Naive thymus-derived CD4-positive, alpha-beta T cell (primary cell): ENCODE measurements at places on chromosomes 13 and 19.
A peak's percentile ranks its signal among the peaks of the same experiment; 100 is the strongest.

GRCh38 chr19:57327993-57328392 is 7.7 kb downstream of the ZNF543 start:
- DNase-seq, result no peak

DNA sequence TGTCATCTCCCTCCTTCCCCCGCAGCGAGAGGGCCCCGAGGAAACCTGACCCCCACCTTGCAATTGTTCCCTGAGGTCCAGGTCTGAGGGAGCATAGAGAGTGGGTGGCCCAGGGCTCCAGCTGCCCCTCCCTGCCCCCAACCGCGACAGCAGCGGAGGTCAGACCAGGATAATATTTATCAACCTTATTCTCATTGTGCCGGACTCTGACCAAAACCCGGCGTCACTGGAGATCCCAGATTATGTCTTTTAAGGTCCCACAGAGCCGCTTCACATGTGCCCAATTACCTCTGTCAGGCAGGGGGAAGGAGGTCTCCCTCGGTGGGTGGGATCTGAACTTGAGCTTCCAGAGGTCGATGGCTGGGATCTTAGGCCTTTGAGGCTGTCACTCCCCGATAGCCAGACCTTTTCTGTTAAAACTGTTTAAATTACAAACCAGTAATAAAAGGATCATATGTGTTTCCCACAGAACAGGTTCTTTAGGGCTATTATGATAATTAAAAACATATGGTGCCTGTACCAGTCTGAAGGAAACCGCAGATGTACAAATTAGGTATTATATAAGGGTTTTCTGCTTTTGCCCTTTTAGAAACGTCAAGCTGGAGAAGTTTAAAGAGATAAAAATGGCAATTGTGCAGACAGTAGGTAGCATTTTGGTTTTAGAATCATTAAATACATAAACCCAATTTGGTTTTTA is 195.5 kb downstream of the ZNF536 start:
- DNase-seq, result no peak

DNA sequence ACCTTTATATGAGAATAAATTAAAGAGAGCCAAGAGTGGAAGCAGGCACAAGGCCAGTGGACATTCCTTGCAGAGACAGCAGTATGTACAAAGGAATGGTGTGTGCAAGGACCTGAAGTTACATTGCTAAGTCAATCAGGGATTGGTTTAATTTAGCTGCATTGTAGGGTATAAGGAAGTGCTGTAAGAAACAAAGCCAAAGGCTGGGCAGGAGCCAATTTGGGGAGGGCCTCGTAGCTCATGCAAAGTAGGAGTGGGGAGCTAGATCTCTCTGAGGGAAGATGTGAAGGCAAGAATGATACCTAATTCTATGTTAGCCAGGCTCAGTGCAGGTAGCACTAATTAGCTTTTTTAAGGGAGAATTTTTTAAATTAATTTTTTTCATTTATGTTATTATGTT is 76.7 kb downstream of the SLAIN1 start:
- DNase-seq, result no peak

DNA sequence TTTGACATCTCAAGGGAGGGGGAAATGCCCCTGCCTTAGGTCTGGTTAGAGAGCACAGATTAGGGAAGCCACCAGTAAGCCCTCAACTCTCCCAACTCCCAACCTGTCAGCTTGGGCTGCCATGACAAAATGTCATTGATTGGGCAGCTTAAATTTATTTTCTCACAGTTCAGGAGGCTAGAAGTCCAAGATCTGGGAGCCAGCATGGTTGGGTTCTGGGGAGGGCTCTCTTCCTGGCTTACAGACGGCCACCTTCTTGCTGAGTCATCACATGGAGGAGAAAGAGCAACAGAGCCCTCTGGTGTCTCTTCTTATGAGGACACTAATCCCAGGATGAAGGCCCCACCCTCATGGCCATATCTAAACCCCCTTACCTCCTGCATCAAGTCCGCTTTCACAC is 24.2 kb downstream of the C19orf12 start:
- DNase-seq, result peak; percentile 65

DNA sequence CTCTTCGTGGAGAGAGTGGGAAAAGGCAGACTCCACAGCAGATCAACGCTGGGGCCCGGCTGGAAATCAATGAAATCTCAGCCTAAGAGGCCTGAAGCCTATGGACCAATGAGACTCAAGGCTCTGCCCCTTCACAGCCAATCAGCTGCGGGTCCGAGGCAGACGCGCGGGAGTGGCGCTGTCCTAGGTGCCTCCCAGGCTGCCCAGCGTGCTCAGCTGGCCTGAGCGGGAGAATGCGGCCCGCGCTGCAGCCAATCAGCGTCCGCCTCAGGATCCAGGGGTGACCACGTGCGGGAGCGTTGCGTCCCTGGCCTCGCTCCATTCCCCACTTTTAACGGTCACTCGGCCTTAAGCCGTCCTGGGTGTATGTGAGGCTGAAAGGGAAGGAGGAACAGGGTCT is at the start of gene ZBTB32:
TSS of gene ZBTB32 (plus strand) at position 341 of the 400 bp plus-strand sequence. CDS start 10,069 bp downstream, outside the sequence.
- no peak for DNase-seq

DNA sequence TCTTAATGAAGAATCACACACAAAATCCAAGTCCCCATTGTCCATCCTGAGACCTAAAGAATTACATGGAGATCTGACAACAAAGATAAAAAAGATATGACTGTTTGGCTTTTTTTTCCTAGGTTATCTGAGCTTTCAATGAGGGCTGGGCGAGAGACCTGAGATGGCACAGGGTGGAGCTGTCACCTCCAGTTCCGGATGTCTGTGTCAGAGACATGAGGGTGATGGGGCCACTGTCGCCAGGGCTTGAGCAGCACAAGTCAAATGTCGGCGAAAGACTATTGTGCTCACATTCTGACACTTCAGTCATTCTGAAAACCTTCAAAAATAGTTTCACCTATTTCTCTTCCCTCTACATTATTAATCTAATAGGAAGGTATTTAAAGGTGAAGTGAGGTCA is 65.7 kb downstream of the SLC7A1 start:
- DNase-seq, result no peak

GRCh38 chr19:2883686-2884439 is 16.7 kb downstream of the ZNF556 start:
- DNase-seq, result no peak

DNA sequence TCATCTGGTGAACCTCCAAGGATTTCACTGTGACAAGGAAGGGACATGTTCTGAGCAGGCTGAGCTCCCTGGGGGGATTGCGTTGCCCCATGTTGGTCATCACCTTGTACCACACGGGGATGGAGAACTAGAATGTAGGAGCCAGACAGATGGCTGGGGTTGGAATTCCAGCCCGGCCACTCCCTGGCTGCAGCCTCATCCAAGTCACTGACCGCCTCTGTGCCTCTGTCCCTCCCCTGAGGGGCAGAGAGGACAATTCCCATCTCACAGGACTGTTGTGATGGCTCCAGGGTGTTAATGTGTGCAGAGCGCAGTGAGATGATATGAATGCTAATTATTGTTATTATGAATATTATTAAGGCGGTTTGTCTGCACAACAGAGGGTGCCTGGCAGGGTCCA is 24.1 kb downstream of the ADGRL1 start:
- no peak for DNase-seq

DNA sequence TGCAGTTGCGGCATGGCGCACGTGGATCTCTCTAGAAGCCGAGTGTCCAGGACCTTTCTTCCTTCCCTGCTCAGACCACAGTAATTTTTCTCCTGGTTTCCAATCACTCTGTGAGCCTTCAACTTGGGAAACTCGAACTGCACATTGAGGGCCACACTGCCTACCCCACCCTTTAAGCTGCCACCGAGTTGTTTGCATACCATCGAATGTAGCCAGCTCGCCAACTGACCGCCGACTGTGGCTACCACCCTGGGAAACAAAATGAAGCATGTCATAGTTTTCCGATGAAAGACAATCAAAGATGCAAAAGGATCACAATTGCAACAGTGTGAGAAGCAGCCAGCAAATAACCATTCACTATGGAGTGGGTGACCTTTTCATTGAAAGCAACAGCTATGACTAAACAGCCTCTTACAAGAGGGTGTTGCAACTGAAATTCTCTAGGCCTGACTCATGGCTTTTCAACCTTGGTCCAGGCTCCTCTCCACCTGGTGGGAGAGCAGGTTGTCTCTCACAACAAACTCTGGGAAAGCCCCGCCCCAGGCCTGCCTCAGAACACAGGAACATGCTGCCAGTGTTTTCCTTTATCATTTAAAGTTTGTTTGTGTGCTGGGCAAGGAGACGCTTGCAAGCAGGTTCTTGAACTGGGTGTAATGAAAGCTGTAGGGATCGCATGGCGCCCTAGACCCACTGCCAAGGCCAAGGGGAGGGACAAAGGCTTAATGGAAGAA is 141.7 kb upstream of the SERP2 start:
- DNase-seq, result no peak

DNA sequence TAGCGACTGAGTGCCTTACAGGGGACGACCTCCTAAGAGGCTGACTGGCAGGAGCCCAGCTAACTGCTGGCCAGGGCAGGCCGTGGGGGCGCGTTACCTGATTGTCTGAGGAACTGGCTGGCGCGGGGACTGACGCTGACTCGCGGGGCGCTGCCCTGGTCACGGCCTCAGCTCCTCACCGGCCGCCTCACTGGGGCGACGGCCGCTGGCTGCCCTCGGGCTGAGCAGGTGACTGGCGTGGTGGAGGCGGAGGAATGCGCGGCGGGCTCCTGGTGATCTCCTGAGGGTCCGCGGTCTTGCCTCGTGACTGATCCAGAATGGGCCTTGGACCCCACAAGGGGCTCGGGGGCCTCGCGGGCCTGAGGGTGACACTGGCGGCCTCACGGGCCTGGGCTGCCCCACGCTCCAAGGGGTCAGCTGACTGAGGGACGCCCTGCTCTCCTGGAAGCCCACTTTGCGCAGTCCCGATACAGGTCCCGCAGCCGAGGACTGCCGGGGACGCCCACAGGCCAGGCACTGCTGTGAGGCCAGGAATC is 39.3 kb downstream of the SIGLEC7 start:
- no peak for DNase-seq

GRCh38 chr13:97809576-97809975 is 143.9 kb upstream of the IPO5 start:
- DNase-seq, result no peak

DNA sequence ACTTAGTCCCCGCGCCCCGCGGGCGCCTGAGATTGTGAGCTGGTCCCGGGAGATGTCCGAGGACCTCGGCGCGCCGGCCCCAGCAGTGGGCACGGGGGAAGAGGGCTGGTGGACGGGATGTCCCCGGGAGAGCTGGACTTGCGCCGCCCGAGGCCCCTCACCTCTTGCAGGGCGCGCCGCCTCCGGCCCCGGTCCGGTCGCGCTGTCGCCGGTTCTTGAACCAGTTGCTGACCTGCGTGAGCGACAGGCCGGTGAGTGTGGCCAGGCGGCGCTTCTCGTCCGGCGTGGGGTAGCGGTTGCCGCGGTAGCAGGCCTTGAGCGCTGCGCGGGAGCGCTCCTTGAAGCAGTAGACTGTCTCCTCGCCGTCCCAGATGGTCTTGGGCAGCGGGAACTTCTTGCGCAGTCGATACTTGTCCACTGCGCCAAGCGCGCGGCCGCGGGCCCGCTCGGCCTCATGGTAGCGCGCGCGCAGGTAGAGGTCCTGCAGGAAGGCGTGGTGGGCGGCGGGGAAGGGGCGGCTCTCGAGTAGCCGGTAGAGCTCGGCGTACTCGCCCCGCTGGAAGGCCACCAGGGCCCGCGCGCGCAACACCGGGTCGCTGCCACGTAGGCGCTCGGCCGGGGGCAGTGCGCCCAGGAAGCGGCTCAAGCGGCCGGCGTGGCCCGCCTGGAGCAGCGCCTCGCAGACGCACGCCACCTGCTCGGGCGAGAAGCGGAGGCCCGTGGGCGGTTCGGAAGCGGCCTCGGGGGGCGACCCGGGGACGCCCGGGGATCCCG is 984 bp downstream of the SIX5 start:
- no peak for DNase-seq

GRCh38 chr13:27455331-27455855 is 5.0 kb upstream of the MTIF3 start:
- DNase-seq, result no peak

DNA sequence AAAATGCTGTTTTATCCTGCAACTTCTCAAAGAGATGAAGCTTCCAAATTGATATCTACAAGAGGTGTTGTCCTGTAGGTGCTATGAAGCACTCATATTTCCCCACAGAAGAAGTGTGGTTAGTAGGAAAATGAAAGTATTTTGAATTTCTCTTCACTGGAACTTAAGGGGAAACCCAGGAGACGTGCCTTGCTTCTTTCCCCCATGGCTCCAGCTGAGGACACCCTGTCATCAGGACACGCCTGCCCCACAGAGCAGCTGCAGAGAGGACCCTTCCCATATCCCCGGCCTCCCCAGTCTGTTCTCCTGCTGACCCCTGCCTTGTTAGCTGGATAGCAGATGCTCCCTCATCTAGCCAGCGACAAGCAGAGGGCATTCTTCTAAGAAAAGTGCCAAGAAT is 371.3 kb downstream of the COG6 start:
- DNase-seq, result no peak
